ENCODE measurements at places on chromosomes 1 and 21.

DNA sequence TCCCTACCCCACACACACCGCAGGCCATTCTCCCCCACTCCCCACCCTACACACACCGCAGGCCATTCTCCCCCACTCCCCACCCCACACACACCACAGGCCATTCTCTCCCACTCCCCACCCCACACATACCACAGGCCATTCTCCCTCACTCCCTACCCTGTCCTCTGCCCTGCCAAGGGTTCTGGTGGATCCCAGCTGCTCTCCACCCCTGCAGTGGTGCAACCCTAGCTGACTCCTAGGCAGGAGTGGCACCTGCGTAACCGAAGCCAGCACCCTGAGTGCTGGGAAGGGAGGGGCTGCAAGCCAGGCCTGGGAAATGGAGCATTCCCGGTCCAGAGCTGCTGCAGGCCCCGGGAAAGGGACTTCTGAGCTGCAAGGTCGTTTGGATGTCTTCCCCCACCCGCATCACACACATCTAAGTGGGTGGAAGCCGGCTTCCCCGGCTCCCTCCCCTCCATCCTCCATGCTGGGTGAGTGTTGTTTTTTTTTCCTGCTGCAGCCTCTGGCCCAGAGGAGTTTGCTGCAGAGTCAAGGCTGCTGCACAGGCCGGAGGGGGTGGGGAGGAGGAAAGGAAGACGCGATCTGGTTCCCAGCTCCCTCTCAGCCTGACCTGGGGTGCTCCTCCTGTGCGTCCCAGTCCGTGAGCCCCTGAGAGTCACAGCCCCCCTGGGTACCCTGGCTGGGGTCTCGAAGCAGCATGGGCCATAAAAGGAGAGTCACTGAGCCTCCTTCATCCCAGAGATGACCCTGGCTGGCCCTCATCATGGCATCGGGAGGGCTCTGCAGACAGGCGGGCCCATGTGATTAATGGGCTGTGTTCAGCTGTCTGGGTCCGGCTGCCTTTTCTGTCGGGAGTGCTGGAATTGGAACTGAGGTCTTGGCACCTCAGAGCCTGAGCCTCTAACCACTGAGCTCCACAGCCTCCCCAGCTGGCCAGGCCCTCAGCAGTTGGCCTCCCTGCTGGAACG is 16.1 kb downstream of the H6PD start:
- no peak for DNase-seq

- no peak for DNase-seq
Observed at GRCh38 chr1:116494745-116495144, 76.1 kb downstream of the CD58 start.

DNA sequence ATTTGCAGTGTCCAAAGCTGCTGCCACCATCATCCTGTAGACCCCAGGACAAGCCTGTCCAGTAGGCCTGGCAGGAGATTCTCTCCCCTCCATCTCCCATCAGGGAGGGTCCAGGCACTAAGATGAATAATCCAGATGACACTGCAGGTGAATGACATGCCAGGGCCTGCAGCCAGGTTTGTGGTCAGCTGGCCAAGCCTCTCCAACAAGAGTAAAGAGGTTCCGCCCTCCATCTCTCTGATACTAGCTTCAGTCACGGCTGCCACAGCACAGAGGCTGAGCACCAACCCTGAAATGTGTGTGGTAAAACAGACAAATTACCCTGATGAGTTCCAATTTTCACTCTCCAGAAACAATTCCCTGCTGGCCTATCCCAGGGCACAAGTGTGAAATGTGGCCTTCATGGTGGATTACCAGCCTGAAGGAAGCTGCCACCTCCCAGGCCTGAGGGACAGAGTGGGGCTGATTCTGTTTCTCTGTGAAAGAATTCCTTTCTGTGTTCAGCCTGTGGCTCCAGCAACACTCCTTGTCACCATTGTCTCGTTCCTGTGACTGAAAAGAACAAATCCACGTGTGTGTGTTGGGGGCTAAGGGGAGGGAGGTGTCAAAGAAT is 19.9 kb upstream of the LHX4 start:
- DNase-seq: no peak

DNA sequence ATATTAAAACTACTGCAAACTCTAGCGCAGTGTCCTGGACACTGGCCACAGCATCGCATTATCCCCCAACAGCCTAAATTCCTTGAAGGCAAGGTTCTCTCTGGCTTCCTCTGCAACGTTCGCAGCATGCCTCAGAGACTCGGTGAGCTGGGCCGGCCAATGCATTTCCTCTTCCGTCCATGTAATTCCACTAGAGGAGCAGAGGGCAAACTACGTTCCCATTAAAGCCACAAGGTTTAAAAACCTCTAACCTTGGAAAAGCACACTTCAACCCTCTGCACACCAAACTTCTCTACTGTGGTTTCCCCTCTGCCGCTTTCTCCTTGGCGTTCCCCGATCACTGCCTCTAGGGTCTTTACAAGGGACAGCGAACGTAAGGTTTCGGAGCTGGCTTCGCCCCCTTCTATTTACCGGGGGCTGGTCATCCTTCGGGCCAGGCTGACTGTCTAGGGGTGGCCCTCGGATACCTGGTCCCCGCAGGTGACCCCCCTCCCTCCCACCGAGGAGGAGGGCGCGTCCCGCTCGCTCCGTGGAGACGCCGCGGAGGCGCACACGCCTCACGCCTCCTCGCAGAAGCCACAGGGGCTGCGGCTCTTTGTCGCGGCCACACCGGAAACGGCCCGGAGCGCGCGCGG is 456 bp upstream of the SMYD2 start:
- peak; percentile 27 for DNase-seq

- DNase-seq: no peak
Observed at GRCh38 chr1:165487921-165488320, 43.0 kb upstream of the RXRG start.

DNA sequence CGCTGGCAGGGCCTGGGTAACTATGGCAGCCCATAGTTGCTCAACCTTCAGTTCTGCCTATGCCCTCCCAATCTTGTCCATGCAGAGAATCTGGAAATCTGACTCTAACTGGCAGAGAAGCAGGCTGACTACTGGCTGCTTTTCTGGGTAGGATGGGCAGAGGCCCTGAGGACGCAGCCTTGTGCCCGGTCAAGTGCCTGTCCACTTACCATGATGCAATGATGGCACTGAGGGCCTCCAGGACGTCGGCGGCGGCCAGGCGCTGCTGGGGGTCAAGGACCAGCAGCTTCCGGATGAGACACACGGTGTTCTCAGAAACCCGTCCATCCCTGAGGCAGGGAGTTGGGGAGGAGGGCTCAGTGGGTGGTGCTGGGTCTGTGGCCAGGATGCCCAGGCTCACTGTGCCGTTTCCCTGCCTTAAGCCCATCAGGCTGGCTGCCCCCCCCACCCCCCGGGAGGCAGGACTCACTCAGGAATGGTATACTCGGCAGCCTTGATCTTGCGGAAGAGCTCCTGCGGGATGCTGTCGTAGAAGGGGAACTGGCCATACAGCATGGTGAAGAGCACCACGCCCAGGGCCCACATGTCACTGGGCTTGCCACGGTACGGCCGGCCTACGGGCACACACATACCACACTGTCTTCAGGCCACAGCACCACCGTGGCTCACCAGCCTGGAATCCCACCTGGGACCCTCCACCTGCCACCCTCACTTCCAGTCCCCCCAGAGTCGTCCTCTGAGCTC is 20.4 kb upstream of the EVA1B start:
- DNase-seq: no peak

All from activated T-cell treated with anti-CD3 and anti-CD28 coated beads, Interleukin-2, amount 50 U/mL, for 72 hours (primary cell).